ENCODE measurements at places on chromosomes 5 and 9.
A peak's percentile ranks its signal among the peaks of the same experiment; 100 is the strongest.

DNA sequence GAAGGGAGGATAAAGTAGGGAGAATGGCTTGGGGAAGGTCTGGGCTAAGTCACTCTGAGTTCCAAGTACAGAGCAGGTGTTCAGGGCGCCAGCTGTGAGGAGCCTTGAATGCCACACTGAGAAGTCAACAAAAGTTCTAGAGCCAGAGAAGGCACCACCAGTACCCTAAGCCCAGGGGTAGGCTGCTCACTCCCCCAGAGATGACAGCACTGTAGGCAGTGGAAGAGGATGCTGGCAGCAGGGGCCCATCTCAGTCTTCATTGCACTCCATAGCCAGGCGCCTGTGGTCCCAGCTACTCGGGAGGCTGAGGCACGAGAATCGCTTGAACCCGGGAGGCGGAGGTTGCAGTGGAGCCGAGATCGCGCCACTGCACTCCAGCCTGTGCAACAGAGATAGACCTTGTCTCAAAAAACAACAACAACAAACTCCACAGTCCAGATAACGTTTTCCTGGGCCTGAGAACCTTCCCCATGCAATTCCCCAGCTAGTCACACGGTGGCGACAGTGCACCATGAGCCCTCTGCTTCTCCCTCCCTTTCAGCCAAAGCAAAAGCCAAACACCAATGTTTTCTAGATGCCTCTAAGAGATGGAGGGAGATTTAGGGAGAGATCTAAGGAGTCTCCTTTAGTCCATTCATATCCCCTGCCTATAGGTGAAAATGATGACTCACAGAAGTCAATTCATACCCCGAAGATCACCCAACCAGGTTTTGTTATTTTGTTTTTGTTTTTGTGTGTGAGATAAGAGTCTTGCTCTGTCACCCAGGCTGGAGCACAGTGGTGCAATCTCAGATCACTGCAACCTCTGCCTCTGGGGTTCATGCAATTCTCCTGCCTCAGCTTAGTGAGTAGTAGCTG lies 19.8 kb upstream of the NSD1 start:
- peak; percentile 63 for DNase-seq

GRCh38 chr5:56574778-56575177 lies 240.6 kb upstream of the MAP3K1 start:
- no peak for DNase-seq

GRCh38 chr5:128237000-128237399 lies 153.4 kb downstream of the SLC12A2 start:
- no peak for DNase-seq

- DNase-seq: no peak
Measured at GRCh38 chr5:35133186-35133585, 85.4 kb upstream of the AGXT2 start.

DNA sequence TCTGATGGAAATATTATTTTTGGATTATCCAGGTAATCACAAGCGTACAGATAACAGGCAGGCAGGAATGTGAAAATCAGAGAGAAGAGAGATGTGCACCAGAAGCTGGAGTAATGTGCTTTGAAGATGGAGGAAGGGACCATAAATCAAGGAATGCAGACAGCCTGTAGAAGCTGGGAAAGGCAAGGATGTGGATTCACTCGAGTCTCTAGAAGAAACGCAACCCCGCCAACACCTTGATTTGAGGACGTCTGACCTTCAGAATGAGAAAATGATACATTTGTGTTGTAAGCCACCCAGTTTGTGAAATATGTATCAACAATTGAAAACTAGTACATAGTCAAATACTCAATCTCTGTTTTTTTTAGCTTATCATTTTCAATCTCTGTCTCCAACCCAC lies 207.6 kb upstream of the MPDZ start:
- DNase-seq: no peak

- DNase-seq: no peak
Measured at GRCh38 chr5:175920231-175920811, 47.8 kb downstream of the THOC3 start.
